Fibroblast of pulmonary artery (primary cell): ENCODE measurements at places on chromosomes 3 and 15.

GRCh38 chr3:41808152-41808551 is 153.8 kb downstream of the ULK4 start:
- DNase-seq = peak; percentile 57

DNA sequence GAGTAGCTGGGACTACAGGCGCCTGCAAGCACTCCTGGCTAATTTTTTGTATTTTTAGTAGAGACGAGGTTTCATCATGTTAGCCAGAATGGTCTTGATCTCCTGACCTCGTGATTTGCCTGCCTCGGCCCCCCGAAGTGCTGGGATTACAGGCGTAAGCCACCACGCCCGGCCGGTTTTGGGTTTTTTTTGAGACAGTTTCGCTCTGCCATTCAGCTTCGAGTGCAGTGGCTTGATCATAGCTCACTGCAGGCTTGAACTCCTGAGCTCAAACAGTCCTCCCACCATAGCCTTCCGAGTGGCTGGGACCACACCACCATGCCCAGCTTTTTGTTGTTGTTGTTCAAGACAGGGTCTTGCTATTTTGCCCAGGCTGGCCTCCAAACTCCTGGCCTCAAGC is 16.0 kb upstream of the SCAP start:
- DNase-seq = no peak

- DNase-seq = peak; percentile 65
Observed at GRCh38 chr3:149010504-149010951, 19.2 kb downstream of the GYG1 start.

GRCh38 chr3:187798126-187798525 is 52.9 kb upstream of the BCL6 start:
- no peak for DNase-seq

GRCh38 chr3:128996726-128997125 is 2.9 kb upstream of the CFAP92 start:
- DNase-seq = no peak
